ENCODE measurements at places on chromosomes 3 and 15.
A peak's percentile ranks its signal among the peaks of the same experiment; 100 is the strongest.

- no peak for DNase-seq
These were observed 11.4 kb downstream of the SKIL start for GRCh38 chr3:170368921-170369320.

GRCh38 chr3:116265976-116266584 lies 179.2 kb downstream of the LSAMP start:
- DNase-seq, result no peak

DNA sequence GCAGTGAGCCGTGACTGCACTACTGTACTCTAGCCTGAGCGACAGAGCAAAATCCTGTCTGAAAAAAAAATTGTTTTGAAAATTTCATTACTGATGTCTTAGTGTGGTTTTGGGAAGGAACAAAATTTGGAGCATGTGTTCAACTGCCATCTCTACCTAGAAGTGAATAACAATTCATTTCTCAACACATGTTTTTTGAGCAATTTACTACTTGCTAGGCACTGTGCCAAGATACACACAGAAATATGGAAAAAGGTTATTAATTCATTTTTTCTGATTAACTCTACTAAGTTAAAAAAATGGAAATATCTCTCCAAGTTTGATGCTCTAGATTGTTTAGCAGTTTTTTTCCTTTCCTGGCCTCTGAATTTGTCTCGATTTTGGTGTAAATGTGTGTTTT lies 5.2 kb upstream of the TCF12 start:
- no peak for DNase-seq

DNA sequence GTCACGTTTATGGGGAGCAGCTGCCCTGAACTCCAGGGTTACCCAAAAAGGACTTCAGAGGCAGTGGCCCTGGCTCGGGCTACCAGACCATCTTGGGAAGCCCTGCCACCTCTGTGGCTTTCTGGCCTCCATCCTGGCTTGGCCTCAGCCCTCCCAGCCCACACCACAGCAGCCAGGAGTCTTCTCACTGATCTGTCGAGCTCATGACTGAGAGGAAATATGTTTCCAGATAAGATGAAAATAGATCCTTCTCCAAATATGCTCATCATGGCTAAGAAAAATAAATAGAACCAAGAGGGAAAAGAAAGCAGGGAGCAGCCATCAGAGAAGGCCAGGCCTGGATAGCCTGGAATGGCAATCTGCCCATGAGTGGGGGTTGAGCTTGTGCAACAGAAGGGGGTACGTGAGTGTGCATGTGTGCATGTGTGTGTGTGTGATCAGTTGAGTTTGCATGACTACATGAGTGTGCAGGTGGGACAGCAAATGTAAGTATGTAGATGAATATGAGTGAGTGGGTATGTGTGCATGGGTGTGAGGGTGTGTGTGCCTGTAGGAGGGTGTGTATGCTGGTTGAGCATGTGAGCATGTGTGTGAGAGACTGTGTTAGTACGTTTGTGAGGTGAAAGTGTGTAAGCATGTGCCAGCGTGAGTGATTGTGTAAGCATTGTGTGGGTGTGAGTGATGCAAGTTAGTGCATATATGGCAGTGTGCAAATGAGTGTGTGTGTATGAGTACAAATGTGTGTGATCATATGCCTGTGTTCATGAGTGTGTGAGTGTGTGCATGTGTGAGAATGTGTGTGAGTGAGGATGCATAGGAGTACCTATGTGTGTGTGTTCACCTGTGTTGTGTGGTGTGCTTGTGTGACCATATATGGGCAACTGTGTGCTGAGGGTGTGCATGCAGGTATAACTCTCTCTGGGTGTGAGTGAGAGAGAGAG lies 9.9 kb upstream of the RFT1 start:
- DNase-seq, result no peak

DNA sequence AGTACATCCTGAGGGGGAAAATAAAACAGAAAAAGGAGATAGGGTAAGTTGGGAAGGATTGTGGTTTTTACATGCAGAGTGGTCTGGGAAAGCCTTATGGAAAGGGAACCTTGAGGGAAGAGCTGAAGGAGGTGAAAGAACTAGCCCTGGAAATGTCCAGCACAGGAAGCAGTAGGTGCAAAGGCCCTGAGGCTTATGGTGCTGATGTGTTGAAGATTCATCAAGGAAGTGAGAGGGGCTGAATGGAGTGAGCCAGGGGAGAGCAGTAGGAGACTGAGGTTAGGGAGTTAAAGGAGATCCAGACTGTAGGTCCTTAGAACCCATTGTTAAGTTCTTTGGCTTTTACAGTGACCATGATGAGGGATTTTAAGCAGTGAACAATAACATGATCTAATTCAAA lies 33.0 kb downstream of the ATP1B3 start:
- DNase-seq, result no peak

DNA sequence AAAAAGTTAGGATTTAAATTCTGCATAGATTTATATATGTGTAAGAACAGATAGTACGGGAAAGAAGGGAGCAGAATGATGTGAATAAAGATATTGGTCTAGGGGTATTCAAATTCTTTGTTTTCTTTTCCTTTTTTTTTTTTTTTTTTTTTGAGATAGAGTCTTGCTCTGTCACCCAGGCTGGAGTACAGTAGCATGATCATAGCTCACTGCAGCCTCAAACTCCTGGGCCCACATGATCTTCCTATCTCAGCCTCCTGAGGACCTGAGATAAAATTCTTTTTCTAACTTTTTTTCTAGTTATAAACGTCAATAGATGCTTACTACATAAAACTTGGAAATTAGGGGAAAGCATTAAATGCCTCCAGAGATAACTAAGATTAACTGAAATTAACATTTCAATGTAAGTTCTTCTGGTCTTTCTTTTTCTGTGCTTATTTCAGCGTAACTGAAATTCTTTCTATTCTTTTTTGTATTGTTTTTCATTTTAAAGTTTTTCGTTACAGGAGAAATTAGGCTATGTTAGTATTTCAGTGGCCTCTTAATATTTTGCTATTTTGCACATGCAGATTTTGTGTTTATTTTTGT lies 29.2 kb downstream of the UBE2Q2 start:
- no peak for DNase-seq

DNA sequence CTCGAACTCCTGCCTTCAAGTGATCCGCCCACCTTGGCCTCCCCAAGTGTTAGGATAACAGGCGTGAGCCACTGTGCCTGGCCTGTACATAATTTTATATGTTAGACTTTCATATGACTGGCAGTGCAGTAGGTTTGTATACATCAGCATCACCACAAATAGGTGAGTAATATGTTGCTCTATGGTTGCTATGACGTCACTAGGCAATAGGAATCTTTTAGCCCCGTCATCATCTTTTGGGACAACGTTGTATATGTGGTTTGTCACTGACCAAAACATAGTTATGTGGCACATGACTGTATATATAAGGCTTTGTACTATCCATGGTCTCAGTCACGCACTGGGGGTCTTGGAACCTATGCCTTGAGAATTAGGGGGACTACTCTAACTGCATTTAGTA lies 17.0 kb upstream of the DNAJC19 start:
- no peak for DNase-seq

DNA sequence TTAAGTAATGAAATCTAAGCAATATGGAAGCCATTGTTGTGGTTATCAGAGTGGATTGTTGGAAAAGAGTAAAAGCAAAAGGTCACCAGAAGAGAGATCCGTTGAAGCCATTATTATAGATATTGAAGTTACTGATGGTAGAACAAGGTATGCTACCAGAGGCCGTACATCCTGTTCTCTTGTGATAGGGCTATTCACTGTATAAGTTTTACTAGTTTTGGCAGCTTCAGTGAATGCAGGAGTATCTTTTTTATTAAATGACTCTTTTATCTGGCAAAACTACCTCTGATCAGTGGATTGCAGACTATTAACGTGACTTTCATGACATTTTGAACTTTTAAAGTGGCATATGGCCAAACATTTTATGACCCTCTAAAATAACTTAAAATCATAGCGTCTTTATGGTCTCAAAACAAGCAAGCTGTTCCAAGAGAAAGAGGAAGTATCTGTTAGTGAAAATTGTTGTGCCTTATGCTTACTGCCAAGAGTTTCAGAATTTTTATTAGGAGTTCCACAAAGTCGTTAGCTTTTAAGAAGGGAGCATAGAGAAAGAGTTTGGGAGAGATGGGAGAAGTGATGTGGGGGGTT lies 102.9 kb downstream of the LRRC49 start:
- peak; percentile 29 for DNase-seq

GRCh38 chr3:149751551-149751950 lies 738 bp downstream of the COMMD2 start:
- DNase-seq, result no peak

DNA sequence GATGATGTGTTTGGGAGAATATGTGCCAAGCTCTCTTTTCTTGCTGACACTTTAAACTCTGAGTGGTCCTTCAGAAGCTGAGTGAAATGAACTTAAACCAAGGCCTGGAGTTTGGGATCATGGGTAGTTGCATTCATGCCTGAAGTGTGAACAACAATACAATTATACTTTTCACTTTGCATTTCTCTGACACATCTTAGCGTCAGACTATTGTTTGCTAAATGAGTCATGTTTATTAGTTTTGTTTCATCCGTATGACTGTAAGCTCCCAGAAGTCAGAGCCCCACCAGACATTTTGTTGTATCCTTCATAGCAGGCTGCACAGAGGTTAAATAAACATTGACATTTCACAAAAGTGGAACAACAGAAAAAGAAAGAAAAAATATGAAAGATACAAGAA lies 542.6 kb downstream of the TUSC7 start:
- DNase-seq, result no peak

DNA sequence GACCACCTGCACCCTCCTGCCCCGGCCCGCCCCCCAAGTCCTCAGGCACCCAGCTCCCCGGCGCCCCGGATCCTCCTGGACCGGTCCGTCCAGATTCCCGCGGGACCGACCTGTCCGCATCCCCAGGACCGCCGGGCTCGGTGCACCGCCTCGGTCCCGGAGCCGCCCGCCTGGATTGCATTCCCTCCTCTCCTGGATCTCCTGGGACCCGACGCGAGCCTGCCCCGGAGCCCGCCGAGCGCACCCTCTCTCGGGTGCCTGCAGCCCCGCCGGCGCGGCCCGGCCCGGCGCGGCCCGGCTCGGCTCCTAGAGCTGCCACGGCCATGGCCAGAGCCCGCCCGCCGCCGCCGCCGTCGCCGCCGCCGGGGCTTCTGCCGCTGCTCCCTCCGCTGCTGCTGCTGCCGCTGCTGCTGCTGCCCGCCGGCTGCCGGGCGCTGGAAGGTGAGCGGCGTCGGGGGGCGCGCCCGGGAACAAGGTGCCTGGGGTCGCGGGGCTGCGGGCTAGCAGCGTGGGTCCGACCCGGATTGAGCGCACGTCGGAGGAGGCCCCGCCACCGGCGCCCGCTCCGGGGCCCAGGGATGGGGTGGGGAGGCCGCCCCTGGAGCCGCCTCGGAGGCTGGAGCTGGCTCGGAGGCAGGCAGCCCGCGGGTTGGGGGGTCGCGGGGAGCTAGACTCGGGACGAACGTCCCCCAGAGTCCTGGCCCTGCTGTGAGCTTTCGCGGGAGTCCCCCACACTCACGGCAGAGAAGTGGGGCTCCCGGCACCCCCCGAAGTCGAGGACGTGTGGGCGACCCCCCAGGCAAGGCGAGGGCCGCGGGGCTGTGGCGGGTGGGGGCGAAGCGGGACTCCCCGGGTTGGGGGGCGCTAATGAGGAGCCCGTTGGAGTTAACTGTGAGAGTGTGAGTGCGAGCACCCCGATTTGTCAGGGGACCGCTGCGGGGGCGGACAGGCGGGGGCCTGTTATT lies 610 bp downstream of the EPHB3 start:
- DNase-seq, result no peak

DNA sequence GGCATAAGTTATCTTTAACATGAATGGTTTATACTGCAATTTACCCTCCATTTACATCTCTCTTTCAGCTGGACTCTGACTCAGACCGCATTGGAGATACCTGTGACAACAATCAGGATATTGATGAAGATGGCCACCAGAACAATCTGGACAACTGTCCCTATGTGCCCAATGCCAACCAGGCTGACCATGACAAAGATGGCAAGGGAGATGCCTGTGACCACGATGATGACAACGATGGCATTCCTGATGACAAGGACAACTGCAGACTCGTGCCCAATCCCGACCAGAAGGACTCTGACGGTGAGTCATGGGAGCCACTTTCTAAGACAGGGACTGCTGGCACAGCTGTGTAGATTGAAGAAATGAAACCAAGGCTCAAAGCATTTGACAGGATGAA lies 11.6 kb downstream of the THBS1 start:
- no peak for DNase-seq

- DNase-seq, result peak; percentile 97
These were observed at the start of gene USP19 for GRCh38 chr3:49120438-49121131. Gene USP19, minus strand, starts transcription at chr3:49120823. Its CDS starts 1,678 bp downstream, at chr3:49119145.

- DNase-seq, result no peak
These were observed 11.1 kb upstream of the TMC3 start for GRCh38 chr15:81384891-81385720.

GRCh38 chr3:30180310-30181177 lies 425.9 kb upstream of the TGFBR2 start:
- no peak for DNase-seq

DNA sequence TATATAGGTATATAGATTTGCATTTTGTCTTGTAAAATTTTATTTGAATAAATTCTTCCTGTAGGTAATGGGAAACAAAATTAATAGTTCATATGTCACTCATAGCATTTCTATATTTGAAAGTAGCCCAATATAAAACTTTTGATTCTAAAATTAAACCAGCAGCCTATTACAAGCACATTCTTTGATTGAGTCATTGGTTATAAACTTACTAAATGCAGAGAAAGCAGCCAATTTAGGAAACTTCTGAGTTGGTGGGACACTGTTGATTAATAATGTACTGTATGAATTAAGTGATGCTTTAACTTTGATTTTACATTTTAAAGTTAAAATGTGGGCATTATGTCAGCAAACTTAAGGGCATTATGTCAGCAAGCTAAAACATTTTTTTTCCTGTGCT lies 34.5 kb downstream of the NR1D2 start:
- DNase-seq, result no peak

DNA sequence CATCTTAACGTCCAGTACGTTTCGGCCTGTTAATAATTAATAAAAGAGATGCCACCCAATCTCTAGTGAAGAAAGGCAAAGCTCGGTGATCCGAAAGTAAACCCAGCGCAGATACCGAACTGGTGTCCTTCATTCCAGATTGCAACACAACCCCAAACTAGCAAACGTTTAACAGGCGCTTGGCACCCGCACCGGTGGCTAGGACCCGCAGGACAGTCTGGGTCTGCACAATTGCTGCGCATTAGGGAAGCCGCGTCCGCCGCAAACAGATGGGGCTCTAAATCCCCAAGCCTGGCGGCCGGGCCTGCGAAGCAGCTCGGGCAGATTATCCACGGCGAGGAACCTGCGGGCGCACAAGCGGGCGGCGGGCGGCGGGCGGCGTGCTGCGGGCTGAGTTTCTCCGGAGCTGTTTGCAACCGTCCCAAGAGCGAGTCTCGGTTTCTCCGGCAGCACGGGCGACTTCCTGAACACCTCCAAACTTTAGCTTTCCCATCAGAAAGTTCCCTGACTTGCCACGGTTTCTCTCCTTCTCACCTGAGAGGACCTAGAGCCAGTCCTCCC lies 112.1 kb upstream of the ICE2 start:
- DNase-seq, result no peak

DNA sequence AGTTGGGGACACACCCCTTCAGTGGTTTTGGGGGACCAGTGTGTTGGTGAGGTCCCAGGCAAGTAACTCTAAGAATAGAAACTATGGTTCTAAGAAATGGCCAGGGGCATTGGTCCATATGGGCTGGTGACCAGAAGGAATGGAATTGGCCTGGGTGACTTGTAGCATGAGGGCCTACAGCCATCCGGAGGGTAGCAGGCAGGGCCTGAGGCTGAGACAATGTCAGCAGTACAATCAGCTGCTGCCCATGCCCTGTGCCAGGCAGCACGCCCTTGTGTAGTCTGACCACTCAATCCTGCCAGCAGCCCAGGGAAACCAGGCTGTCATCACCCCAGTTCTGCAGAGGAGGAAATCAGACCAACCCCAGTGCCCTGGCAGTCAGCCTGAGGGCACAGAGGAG lies 100.6 kb downstream of the DNAJB8 start:
- no peak for DNase-seq
